ENCODE measurements at places on chromosomes 7 and 10.

DNA sequence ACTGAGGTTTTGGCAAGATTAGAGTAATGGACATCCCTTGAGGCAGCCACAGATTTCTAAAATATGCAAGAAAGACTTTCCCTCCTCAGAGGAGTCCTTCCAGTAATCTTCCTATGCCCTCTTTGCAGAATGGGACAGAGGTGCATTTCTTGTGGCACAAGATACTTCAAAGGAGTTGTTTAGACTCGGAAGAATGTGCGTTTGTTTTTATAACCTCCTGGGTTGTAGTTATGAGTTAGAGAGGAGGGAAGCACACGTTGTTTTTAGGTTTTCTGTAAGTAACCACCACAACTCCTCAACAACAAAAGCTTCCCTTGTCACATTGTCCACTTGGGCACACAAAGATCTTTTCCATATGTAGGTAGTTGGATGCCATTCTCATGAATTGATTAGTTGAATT lies 78.1 kb upstream of the GLI3 start:
- DNase-seq: no peak

- no peak for DNase-seq
Measured at GRCh38 chr10:36578306-36578705, 547.1 kb upstream of the ANKRD30A start.

DNA sequence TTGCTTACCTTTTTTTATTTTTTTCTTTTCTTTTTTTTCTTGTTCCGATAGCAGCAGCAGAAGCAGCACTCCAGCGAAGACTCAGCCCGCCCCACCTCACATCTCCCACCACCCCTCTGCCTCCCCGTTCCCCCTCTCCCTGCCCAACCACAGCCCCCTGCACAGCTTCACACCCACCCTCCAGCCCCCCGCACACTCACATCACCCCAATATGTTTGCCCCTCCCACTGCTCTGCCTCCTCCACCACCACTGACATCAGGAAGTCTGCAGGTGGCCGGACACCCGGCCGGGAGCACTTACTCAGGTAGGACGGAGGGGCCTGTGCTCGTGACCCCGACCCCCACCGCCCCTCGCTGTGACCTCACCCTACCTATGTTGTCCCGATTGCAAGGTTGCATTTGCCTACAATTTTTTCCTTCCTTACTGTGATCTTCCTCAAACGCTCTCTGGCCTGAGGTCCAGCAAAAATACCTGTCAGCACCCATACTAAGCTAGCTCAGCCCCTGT lies 367.2 kb upstream of the GALNT17 start:
- DNase-seq: no peak

- no peak for DNase-seq
Measured at GRCh38 chr7:8282871-8283270, 20.9 kb upstream of the ICA1 start.

- DNase-seq: no peak
Measured at GRCh38 chr7:141820067-141820466, 21.2 kb downstream of the PRSS37 start.

- DNase-seq: no peak
Measured at GRCh38 chr7:87263537-87263936, 44.0 kb upstream of the TMEM243 start.

DNA sequence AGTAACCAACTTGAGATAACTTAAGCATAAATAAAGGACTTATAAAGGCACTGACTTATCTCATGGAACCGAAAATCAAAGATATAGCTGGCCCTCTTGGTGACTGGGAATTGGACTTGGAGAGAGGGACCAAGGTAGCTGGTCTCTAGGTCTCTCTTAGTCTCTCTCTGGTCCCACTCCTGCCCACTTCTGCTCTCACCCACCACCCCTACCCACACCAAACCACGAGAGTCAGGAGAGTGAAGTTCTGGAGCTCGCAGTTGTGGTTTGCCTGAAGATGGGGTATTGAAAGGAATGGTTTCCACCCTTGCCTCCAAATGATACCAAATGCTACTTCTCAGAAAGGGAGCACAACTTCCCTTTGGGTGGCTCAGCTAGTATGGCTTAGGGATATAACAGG lies 216.3 kb downstream of the LRMDA start:
- no peak for DNase-seq
